ENCODE measurements at places on chromosomes 6 and 20.

- DNase-seq = no peak
These were observed 16.2 kb upstream of the BLCAP start for GRCh38 chr20:37543828-37544227.

GRCh38 chr20:46573788-46574584, 23.5 kb upstream of the OCSTAMP start:
- no peak for DNase-seq

DNA sequence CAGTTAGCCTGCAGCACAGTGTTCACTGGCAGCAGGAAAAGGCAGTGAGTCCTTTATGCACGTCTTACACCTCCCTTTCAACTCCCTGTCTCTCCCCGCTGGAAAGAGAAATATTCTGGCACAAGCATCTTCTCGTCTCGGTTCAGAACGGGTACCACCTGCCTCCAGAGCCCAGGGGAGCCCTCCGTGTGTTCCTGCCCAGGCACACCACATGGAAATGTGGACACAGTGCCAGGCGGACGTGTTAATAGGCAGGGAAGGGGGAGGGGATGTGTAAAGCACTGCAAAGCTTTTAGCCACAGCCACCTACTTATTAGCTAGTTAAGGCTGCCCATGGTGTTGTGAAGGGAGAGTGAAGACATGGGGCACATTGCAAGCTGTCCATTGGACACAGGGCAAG, 219.7 kb downstream of the FARS2 start:
- no peak for DNase-seq

DNA sequence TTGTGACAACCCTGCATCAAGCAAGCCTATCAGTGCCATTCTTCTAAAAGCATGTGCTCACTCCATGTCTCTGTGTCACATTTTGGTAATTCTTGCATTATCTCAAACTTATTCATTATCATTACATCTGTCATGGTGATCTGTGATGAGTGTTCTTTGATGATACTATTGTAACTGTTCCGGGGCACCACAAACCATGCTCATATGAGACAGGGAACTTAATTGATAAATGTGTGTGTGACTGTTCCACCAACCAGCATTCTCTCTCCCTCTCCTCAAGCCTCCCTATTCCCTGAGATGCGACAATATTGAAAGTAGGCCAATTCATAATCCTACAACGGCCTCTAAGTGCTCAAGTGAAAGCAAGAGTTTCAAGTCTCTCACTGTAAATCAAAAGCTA, 4.0 kb downstream of the HUS1B start:
- no peak for DNase-seq

GRCh38 chr6:111668410-111668809, 62.7 kb upstream of the TRAF3IP2 start:
- no peak for DNase-seq

DNA sequence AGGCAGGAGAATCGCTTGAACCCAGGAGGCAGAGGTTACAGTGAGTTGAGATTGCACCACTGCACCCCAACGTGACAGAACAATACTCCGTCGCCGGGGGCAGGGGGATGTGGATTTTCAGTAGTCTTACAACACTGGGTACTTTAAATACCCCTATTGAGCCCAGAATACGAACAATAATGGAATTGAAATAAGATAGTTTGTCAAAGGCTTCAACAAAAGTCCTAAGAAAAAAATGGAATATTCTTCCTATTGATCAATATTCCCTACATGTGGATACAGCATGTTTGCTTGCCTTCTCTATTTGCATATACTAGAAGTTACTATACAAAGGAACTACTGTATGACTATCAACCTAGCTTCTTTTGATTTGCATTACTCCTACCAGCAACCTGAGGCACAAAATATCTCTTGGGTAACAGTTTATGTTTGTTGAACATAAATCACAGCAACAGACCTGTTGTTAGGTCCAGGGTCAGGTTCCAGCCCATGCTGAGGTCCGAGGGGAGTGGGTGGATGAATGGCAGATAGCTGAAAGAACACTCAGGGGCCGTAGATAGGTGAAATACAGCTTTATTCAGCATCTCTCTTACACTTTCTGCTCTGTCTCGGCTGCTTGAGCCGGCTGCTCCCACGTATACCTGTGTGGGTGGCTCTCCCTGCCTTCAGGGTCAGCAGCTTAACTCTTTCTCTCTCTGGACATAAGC, 23.8 kb downstream of the MAN1A1 start:
- DNase-seq = no peak

GRCh38 chr20:50244352-50245149, 53.9 kb downstream of the CEBPB start:
- no peak for DNase-seq

GRCh38 chr20:60752741-60753420, 499.2 kb upstream of the CDH4 start:
- no peak for DNase-seq

GRCh38 chr6:137045222-137045789, 541 bp upstream of the IL20RA start:
- DNase-seq = no peak

DNA sequence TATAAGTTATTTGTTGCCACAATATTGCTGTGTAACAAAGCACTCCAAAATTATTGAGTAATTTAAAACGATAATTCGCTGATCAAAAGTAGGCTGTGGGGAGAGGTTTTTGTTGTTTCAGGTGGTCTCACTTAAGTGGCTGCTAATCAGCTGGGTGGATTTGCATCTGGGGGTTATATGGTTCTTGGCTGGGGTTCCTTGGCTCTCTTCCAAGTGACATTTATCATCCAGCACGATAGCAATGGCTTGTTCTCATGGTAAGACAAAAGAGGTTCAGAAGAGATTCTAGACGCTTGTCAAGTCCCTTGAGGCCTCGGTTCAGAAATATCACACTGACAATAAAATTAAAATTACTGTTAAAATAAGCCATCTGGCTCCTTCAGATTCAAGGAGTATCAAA, 1648.8 kb downstream of the GRIK2 start:
- DNase-seq = no peak

GRCh38 chr6:7833751-7834070, 76.9 kb downstream of the TXNDC5 start:
- DNase-seq = no peak

DNA sequence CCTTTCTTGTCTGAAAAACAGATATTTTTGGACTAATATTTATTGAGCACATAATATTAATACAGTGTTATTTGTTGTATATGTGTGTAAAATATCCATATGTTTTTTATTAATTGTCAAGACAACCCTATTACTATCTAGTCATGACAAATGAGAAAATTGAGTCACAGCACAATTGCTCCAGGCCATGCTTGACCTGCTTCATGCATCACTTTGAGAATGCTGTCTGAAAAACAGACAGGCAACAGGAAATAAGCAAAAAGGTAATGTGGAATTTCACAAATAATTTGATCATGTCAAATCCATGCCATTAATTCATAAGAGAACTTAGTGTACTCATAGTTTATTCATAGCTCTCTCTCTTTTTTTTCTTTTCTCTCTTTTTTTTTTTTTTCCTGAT, 246.5 kb downstream of the RIMS1 start:
- no peak for DNase-seq

GRCh38 chr6:82057846-82058554, 189.5 kb downstream of the IBTK start:
- DNase-seq = no peak

GRCh38 chr6:46105568-46105967, 24.2 kb upstream of the ENPP4 start:
- no peak for DNase-seq

- DNase-seq = no peak
These were observed 215.0 kb downstream of the ARID1B start for GRCh38 chr6:156992020-156992804.

- DNase-seq = no peak
These were observed 44.3 kb downstream of the MARCKS start for GRCh38 chr6:113901482-113901881.

- DNase-seq = no peak
These were observed 40.4 kb downstream of the UNC5CL start for GRCh38 chr6:40998661-40999060.

DNA sequence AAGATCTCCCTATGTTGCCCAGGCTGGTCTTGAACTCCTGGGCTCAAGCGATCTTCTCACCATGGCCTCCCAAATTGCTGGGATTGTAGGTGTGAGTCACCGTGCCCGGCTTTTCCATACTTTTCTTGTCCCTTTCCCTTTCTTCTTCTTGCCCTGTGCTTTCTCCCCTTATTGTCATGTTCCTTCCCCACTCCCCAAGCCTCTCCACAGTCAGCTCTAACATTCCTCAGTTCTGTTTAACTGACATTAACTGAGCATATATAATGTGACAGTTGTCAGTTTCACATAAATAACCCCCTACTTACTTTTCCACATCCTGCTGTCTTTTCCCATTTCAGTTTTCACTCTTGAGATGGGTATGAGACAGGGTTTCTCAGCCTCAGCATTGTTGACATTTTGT, 9.5 kb upstream of the RNF8 start:
- no peak for DNase-seq

DNA sequence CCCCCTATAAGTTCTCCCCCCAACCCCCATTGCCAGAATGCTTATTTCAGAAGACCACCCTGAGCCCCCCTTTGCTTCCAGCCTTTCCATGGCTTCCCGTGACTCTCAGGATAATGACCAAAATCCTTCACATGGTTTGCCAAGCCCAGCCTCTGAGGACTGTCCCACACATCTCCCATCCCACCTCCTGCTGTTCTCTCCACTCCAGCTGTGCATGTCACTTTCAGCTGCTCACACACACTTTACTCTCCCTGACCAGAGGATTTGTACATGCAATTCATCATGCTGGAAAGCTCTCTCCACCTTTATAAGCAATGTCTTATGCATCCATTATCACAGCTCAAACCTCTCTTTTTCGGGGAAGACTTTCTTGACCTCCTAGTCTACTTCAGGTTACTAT, 164.2 kb downstream of the PRL start:
- DNase-seq = no peak

DNA sequence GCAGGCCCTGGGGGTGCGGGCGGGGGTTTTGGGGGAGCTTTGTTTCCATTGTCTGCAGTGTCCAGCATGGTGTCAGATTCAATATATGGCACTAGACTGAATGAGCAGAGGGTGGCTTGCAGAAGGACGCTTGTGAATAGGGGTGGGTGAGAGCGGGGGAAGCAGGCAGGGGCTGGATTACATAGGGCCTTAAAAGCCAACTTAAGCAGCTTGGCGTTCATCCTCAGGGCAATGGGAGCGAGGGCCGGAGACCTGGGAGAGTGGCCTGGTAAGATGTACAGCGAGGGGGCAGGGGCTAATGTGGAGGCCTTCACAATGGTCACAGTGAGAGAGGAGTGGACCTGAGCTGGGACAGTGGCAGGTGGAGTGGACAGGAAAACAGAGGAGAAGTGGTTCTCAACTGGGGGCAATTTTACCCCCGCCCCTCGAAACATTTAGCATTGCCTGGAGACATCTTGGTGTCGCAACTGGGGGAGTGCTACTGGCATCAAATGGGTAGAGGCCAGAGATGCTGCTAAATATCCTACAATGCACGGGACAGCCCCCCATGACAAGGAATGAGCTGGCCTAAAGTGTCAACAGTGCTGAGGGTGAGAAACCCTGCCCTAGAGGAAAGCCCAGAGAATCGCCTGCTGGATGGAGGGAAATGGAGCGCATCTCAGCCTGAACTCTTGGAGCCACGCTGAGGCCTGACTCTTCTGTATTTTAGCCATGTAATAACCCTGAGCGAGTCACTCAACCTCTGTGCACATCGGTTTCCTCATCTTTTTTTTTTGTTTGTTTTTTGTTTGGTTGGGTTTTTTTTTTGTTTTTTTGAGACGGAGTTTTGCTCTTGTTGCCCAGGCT, 15.1 kb upstream of the BAK1 start:
- no peak for DNase-seq

DNA sequence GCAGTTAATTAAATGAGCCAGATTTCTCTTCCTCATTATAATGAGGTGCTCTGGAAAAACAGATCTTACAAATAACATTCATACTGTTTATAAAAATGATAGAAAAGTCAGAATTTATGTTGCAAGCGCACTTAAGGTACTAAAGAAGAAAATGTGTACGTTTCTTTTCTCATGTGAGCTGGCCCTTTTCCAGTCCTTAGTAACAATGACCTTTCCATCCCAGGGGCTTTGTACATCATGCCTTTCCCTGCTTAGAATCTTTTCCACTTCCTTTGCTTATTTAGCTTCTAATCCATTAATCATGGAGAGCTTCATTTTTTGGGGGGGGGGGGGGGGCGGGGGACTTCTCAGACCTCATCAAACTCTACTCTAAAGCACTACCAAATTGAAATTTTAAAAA, 4.8 kb downstream of the FBXO5 start:
- no peak for DNase-seq

GRCh38 chr6:29964887-29965562, 22.7 kb downstream of the HLA-A start:
- DNase-seq = peak; percentile 91

DNA sequence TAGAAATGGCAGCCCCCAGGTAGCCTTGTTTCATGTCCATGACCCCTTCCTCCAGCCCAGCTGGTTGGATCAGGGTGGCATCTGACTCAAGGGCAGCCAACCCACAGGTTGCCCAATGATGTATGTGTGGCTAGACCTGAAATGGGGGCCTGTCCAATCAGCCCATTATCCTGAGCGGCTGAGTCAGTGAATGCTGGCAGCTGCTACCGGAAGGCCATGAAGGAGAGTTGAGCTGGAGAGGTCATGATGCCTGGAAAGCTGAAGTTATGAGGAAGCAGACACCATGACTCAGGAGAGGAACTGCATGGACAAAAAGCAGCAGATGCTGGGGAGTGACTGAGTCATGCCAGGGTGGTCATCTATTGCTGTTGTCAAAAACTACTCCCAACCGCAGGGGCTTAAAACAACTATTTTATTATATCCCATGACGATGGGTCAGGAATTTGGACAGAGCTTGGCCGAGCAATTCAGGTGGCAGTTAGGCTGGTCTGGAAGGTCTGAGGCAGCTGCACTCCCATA, 67.3 kb downstream of the MDGA1 start:
- no peak for DNase-seq

DNA sequence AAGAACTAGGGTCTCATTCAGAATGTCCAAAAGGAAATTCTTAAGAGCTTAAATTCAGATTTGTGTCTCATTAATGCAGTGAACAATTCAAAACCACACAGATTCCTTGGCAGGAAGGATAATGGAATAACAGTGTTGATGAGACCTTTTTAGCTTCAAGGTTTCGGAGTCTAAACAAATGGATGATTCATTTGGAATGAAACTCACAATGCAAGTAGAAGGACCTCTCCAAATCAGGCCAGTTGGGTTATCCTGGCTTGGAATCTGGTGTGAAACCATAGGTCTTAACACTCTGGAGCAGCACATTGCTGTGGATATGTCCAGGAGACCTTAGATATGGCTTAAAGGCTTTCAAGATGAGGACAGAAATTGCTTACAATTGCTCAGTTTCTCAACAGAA, 44.9 kb downstream of the KCTD20 start:
- no peak for DNase-seq

GRCh38 chr6:76403064-76403463, 330.6 kb upstream of the IMPG1 start:
- no peak for DNase-seq

GRCh38 chr6:131062241-131063027, 611 bp downstream of the EPB41L2 start:
- DNase-seq = no peak

Measured in CD4-positive, alpha-beta T cell treated with Interleukin-15 for 4 hours (primary cell).